Stimulated activated CD4-positive, alpha-beta T cell treated with anti-CD3 and anti-CD28 coated beads, Interleukin-1b, Interleukin-23, amount 100 ng/mL, for 24 hours (primary cell): ENCODE measurements at places on chromosomes 11 and 22.

DNA sequence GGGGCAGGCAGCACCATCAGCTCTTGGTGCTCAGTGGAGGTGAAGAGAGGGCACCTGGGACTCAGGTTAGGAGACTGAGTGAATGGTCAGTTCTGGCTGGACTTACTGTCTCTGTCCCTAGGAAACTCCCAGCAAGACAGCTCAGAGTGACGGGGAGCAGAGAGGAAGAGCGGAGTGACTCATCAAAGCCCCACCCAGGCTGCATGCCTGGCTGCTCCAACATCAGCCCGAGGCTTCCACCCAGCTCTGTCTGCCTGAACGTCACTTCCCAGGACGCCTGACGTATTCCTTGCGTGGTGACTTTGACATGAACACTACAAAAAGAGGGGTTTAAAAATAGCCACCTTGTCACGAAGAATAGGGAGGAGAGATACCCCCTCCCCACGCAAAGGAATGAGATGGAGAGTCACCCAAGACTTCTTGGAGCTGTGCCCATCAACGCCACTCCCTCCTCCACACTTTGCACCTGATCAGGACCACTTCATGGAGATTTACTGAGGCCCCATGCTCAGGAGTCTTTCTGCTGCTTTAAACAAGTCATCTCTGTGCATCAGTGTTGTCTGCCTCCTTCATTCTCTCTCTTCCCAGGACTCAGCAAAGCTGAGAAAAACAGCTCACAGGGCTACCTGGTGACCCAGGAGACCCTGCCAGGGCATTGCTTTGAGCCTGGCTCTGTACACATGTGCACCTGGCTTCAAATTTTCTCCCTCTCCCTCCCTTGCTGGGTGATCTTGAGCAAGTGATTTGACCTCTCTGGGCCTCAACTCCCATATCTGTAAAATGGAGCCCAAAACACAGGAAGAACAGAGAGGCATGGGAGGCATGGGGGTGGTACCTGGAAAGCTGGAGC, 83.1 kb downstream of the MN1 start:
- no peak for DNase-seq

DNA sequence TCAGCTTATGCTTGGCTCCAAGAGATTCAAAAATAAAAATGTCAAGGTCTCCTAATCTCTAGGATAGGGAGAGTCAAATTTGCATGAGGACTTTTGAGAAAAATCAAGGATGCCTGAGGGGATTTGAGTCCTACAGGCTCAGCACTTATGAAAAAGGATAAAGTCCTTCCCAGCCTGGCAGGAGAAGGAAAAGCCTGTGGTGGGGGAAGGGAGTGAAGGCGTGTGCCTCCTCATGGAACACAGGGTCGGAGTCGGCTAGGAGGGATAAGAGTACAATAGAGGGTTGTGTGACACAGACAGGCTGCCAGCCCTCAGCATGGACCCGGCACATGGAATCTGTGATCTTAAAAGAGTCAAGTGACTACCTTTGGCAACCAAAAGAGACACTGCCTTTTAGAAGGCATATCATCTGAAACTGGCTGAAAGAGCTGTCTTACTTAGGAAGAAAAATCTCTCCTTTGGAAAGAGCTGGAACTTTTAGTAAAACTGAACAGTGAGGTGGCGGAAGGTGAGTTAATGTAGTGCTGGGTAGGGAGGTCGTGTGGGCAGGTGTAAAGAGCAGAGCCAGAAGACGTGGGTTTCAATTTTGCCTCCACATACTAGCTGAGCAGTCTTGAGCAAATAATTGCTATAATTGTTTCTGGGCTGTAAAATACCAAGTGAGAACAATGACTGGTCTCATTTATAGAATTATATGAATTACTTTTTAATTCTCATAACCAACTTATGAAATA, 58.8 kb upstream of the RDX start:
- no peak for DNase-seq

- DNase-seq, result no peak
Measured at GRCh38 chr11:57376095-57377090, 4.6 kb downstream of the PRG3 start.

DNA sequence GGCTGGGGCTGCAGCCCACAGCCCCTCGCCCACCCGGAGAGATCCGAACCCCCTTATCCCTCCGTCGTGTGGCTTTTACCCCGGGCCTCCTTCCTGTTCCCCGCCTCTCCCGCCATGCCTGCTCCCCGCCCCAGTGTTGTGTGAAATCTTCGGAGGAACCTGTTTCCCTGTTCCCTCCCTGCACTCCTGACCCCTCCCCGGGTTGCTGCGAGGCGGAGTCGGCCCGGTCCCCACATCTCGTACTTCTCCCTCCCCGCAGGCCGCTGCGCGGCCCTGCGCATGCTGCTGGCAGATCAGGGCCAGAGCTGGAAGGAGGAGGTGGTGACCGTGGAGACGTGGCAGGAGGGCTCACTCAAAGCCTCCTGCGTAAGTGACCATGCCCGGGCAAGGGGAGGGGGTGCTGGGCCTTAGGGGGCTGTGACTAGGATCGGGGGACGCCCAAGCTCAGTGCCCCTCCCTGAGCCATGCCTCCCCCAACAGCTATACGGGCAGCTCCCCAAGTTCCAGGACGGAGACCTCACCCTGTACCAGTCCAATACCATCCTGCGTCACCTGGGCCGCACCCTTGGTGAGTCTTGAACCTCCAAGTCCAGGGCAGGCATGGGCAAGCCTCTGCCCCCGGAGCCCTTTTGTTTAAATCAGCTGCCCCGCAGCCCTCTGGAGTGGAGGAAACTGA, 731 bp downstream of the GSTP1 start:
- peak; percentile 28 for DNase-seq

GRCh38 chr11:76623171-76623883, 47.2 kb downstream of the LRRC32 start:
- no peak for DNase-seq

GRCh38 chr11:67397536-67397935, 4.1 kb downstream of the PPP1CA start:
- no peak for DNase-seq

DNA sequence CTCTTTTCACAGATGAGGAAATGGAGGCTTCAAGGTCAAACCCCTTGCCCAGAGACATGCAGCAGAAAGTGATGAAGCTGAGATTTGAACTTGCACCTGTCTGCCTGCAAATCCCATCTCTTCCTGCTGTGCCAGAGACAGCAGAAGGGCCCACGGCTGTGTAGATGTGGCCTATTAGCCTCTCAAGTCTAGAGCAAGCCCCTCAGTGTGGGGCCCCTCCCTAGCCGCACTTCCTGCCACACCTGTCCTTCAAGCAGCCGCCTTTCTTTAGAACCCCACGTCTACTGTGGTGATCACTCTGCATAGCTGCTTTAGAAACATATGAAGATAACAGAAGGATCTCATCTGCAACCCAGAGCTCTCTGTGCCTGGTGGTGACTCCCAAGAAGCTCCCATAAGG, 41.2 kb upstream of the JAM3 start:
- DNase-seq, result no peak

DNA sequence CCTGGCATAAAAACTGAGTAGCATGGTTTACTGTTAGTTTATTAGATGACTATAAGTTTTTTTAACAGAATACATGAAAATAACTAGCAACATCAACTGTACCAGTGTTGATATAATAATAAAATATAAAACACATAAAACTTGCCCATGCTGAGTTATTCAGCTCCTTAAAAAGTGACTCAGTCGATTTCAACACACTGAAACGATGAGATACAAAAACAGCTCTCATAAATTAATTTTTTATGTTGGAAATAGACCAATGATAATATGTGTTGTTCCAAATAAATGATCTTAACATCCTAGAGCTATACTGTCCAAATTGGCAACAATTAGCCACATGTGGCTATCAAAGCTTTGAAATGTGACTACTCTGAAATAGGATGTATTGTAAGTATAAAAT, 15.9 kb downstream of the PDGFD start:
- DNase-seq, result no peak

DNA sequence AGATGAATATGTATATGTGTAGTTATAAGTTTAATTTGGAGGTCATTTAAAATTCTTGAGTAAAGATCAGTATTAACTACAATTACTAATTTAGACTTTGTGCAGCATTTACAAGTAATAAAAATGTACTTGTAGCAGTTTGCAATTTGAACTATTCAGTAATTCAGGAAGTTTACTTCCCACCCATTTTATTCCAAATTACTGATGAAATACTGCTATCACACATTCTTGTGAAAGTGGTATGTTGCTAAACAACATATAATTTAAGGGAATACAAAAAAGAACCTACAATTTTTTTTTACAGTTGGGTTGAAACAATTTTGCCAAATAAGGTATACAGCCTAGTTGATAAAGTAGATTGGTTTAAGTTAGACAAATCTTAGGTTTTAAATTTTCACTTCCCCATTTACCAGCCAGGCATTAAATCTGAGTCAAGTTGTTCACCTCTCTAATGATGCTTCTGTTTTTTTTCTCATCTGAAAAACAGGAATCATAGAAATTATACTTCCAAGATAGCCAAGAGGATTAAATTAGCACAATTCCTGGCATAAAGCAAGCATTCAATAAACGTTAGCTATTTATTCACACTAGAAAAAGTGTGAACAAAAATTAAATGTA, 45.3 kb downstream of the ZBTB44 start:
- no peak for DNase-seq

DNA sequence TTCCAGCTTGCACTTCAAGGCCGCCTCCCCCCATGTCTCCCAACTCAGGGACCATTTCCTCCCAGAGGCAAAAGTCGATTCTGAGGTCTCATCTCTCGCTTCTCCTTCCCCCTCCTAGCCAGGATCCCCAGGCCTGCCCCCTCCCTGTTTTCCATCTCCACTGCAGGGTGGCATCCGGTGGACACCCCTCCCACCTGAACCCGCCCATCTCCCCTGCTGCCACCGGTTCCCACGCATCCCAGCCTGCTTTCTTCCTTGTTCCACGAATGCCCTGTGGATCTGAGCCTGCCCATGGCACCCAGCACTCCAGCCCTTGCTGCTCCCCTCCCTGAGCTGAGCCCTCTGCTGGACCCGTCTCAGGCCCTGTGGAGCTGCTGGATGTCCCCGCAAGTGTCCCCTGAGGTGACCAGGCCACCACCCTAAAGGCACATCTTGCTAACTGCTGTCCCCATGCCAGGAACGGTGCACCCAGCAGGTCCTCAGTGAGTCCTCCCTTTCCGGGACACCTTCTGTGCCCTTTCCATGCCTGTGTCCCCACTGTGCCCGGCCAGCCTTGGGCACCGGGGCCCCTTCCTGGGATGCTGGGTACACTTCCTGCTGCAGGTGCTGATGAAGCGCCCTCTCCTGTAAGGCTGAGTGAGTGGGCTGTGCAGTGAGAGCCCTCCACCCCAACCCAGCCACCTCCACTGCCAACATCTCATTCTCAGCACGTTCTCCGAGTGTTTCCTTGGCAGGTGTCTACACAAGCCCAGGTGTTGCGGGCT, 936 bp downstream of the IL17REL start:
- no peak for DNase-seq

GRCh38 chr22:50173311-50173982, 2.9 kb downstream of the PANX2 start:
- DNase-seq, result no peak

DNA sequence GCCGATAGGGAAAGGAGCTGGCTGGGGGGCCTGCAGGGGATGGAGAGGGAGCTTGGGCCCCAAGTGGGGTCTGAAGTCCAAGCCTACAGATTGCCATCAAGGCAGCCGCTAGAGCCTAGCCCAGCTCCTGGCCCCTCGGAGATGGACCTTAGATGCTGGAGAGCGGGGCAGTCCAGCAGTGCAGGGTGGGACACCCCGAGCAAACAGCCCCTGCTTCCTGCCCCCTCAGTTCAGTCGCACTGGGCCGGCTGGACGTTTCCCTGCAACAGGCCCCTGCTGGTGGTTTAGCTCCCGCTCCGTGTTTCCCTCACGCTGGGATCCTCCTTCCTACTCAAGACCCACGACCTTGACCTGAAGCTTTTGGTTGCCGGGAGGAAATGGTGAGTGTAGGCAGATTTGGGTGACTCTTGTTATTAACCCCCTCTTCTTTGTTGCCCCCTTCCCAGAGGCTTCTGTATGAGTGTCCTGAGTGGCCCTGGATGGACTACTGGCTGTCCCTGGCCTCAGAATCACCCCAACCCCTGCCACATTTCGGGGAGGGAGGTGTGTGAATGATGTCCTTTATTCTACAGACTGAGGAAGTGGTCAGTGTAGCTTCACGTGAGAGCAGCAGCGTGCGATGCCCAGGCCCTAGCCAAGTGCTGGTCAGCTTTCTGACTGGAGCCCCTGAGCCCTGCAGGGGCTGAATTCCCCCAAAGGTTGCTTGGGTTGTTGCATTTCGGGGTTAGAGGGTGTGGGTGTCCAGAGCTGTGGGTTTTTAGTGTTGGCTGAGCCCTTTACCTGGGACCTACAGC, 2.7 kb downstream of the ST3GAL4 start:
- DNase-seq, result no peak

DNA sequence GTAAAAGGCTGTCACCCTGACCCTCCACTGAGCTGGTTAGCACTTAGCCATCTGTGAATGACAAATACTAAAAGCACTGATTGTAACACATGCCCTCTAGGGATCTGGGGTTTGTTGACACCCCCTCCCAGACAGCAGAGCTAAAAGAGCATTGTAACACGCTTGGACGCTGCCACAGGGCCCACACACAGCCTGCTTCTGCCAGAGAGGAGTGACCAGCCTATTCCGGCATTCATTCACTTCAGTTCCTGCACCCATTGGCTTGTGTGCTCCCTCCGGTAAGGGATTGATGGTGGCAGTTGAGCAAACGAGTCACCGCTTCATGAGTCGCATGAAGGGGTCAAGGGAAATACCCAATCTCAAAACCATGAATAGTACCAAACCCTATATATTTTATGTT, 15.8 kb downstream of the OR10D3 start:
- DNase-seq, result no peak

DNA sequence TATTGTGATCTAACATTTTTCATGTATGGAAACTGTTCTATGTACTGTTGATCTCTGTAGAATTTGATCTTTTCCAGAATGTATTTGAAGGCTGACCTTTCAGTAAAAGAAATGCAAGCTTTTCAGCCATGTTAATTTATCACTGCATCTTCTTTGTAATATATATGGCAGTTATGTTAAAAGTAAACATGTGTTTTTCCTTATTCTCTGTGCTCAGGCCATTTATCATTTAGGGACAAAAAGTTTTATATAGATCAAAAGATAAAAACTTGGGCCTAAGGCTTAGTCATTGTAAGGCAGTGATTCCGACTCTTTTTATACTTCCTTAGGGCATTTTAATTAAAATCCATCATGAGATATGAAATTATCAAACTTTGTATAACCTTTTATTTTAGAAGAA, 48.7 kb downstream of the KDM2A start:
- DNase-seq, result no peak

- no peak for DNase-seq
Measured at GRCh38 chr11:82082976-82083375, 650.7 kb downstream of the FAM181B start.

DNA sequence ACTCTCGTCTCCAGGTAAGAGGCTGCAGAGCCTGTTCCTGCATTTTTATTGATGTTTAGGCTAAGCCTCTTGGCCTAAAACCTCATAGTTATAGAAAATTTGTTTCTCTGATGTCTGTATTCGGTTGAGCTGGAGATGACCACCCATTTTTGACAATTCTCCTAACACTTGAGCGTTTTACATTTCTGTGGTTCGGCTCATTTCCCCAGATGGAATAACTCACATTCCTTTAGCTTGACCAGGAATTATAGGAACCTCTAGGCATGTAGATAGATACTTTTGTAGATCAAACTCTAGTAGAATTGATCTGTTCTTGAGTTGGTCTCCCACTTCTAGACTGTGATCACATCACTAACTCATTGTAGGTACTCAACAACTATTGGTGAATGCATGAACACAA, 172.6 kb upstream of the CADM1 start:
- no peak for DNase-seq
